ENCODE measurements at places on chromosomes 3 and 15.

GRCh38 chr3:157418104-157418503 lies 18.5 kb upstream of the PTX3 start:
- no peak for DNase-seq

DNA sequence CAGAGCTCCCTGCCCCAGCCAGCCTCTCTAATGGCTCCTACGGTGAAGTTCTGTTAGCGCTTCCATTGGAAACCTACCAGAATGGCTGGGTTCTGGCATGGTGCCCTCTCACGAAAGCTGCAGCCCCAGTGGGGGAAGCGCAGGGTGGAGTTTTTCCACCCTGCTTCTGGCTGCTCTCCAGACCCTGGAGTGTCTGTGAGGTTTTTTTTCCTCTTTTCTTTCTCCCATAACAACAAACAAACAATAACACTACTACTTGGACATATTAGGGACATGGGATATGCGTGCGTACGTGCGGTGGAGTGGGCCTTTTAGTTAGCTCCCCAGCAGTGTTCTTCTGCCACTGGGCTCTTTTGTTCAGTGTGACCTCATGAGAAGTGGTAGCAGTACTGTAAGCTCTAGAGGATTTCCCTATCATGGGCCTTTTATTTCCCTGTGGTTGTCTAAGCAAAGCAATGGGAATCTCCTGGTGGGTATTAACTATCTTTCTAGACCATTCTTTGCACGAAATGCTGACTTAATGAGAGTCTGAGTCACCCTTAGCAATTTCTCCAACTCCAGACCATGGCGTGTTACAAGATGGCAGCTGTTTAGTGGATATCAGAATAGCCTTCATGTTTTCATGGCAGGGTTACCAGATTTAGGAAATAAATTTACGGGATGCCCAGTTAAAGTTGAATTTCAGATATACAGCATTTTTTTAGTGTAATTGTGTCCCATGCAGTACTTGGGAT lies 161.9 kb downstream of the FNDC3B start:
- DNase-seq: no peak

DNA sequence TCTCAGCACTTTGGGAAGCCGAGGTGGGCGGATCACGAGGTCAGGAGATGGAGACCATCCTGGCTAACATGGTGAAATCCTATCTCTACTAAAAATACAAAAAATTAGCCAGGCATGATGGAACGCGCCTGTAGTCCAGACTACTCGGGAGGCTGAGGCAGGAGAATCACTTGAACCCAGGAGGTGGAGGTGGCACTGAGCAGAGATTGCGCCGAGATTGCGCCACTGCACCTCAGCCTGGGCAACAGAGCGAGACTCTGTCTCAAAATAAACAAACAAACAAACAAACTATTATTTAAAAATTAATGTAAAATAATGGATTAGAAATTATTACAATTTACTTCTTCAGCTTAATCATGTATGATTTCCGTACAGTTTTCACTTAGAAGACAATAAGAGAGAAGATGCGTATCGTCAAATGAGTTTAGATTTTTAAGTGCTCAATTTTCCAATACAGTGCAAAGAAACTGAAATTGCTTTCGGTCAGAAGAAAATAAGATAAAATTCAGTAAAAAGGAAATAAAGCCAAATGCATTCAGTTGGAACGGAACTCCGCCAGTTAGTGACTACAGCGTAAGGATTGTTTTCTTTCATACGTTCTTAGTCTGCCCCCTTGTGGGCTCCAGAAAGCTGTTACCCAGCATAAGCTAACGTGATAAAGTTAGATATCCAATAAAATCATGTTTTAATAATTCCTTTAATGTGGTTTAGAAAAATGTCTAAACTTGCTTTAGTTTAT lies 24.8 kb downstream of the AADAC start:
- no peak for DNase-seq

DNA sequence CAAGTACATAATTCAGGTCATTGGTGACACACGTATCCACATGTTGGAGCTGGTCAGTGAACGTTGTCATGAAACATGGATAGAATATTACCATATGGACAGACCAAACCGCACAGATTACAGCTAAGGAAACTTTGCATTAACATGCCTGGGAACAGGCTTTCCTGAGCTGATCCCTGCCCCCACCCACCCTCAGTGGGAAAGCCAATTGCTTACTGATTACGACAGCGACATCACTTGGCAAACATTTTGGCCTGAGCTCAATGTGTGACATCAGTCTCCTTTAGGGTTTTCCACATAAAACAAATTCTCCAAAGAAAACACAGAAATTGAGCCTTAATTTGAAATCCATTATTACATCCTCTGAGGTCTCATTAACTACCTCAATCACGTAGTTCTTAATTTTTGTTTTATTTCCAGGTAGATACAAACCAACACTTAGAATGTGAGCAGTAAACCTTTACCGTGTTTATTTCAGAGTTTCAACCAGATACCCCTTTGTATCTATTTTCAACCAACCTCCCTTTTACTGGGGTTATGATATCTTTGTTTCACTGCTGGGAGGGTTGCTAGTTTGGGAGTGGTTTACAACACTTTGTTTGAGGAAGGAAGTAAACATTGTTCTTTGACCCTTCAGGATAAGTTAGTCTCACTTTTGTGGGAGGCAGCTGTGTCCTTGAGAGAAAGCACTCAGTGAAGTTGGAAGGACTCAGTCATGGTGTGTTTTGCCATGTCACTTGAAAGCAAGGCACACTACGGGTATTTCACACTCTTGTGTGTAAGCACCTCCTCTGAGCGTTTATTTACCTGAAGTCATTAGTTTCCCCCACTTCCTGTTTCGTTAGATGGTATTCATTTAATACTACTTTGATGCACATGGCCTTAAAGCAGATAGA lies 103.1 kb downstream of the CMSS1 start:
- DNase-seq: no peak

DNA sequence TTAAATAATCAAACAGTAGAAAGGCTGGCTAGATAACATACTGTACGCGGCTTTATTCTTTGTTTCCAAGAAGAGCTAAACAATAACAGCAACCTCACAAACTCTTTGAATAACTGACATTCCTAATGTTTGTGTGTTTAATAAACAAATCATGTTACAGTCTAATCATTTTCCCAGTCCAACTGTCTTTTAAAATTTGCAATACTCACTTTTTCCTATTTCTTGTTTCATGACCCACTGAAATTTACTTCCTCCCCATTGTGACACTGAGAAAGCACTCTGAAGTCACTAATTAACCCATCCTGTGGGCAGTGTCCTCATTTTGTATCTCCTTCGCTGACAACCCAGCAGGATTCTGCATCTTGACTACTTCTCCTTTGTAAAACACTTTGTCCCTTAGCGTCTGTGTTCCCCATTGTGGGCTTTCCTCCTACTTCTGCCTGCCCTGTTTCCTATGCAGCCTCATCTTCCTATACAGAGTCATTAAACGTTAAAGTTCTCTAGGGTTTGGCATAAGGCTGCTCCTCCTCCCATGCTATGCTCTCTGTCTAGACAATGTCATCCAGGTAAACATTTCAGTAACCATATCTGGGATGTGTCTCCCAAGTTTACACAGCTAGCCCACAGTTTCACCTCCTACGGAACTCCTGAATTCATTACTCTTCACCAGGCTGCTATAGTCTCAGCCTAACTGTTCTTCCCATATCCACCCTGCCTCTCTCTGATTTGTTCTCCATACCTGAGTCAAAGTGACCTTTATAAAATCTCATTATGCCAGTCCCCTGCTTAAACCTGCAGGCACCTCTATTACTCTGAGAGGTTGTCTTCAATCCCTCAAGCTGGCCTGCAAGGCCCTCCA lies 148.9 kb downstream of the GREM1 start:
- no peak for DNase-seq

- no peak for DNase-seq
Observed at GRCh38 chr3:72449551-72449950, 398.7 kb downstream of the SHQ1 start.

DNA sequence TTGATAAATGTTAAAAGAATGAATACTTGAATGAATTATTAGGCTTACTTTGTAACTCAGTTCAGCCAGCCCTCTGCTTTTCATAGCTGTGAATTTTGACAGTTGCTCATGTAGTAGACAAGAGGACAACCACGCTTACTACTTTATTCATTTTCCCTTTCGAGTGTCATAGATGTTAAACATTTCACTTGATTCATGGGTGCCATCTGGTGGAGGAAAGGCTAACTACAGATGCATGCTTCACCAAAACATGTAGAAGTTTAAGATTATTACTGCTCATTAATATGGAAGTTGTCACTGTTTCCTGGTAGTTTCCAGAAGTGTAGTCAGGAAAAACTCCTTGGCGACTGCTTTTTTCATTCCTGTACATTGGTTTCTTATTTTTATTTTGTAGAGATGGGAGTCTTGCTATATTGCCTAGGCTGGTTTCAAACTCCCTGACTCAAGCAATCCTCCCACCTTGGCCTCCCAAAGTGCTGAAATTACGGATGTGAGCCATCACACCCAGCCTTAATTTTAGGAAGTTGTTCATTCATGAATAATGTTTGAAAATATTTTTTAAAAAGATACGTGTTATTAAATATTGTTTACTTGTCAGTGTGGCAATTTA lies 163.2 kb downstream of the B3GALNT1 start:
- peak; percentile 78 for DNase-seq

- no peak for DNase-seq
Observed at GRCh38 chr15:78204351-78205309, 29.7 kb downstream of the ACSBG1 start.

DNA sequence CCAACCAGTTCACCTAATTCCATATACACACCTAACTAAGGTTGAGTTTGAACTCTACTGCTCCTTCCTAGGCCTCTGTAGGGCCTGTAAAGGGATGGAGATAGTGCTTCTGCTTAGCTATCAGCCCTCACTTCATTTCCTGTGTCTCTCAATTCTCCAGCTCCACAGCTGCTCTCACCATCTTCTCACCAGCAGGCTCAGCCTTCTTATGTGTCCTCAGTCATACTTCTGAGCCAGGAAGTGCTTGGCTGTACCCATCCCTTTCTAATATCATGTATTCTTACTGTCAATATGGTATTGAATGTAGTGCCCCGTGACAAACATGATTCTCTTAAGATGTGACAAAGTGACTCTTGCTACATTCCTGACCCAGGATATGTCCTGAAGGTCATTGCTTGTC lies 116.9 kb downstream of the SLC9A9 start:
- DNase-seq: no peak

DNA sequence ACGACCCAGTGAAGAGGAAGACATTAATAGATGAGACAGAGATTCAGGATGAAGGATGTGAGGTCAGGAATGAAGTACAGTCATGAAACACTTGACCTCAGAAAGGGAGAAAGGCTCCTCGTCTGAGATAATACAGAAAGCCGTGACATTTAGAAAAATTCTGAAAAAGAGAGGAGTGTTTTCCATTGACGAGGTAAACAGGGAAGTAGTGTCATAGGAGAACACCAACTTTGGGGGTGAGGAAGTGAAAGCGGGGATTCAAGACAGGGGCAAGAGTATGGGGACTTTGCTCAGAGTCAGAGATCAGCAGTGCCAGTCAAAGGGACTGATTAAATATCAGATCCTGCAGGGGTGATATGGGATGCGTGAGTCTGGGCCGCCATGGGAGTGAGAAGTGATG lies 160.9 kb downstream of the PLCL2 start:
- DNase-seq: no peak

GRCh38 chr15:51622604-51623370 lies at the start of gene DMXL2:
DMXL2 (minus strand) TSS chr15:51622771; CDS start chr15:51622545, 226 bp downstream.
- peak; percentile 78 for DNase-seq

GRCh38 chr3:44109771-44110361 lies 131.8 kb upstream of the TOPAZ1 start:
- no peak for DNase-seq

DNA sequence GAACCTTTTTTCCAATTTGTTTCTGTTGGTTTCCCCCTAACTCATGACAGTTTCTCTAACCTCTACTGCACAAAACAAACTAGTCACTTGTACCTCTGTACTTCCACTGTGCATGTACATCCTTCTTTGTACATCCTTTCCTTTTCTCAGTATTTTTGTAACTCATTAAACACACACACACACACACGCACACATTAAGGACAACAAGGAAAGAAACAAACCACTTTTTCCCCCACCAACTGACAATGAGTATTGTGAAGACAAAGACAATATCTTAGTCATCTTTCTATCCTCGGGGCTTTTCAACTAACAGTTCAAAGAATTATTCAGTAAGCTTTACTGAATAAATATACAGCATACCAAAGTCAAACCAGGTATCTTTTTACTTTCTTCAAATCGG lies 170.5 kb downstream of the VPS13C start:
- no peak for DNase-seq

- DNase-seq: no peak
Observed at GRCh38 chr3:61381745-61382392, 130.6 kb upstream of the FHIT start.

DNA sequence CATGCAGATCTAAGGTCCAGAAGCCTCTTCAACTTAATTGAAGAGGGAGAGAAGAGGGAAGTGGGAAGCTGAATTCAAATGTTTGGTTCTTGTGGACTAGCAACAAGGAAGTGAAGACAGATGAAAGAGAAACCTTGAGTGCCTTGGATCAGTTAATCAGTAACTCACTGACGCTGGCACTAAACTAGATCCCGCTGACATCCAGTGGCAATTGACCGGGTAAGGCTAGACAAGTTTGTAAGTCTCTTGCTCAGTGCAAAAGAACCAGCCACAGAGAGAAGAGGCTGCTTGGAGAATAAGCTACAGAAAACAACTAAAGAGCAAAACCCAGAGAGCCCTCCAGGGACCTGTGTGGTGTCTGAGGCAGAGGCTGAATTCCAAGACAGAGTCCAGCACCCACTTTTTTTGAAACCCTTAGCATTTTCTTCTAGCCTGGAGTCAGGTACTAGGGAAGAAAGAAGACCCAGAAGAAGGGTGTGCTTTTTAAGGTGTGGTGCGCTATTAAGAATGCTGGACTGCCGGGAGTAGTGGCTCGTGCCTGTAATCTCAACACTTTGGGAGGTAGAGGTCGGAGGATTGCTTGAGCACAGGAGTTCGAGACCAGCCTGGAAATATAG lies 6.9 kb downstream of the PLCH1 start:
- DNase-seq: no peak

DNA sequence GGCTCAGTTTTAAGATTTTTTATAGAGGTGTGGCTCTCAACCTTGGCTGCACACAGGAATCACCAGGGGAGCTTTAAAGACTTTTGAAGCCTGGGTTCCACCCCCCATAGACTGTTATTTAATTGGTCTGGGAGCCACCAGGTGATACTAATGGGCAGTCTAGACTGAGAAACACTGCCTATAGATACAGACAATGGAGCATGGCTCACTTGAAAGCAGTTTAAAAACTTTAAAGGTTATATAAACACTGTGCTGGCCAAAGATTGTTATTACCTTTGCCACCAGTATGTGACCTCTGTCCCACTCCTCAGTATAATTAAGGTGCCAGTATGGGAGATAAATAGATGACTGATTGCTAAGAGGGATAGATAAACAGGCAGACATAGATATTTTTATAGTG lies 3.8 kb downstream of the GOLIM4 start:
- DNase-seq: no peak
